A549 treated with GW870086 at 1 μM for 4 hours (cell line): ENCODE measurements at places on chromosomes 16 and 17. TPM values are rescaled to one million over a fixed set of nuclear protein-coding genes. Genes with fewer than 3 reads are reported as not detected.

The EIF1 gene
- 1,141 to 1,532 TPM (median 1,312 TPM) in 5 replicates for total RNA-seq

The ITGA2B gene
- total RNA-seq = 1.2 to 1.8 TPM (median 1.5 TPM) in 5 replicates

The KREMEN2 gene
- total RNA-seq = 1.3 to 3.0 TPM (median 2.3 TPM) in 5 replicates

The TRPV3 gene
- total RNA-seq = 0.25 to 0.37 TPM (median 0.29 TPM) in 5 replicates

The TBC1D3H gene
- total RNA-seq = not detected in 5 replicates

The AOC3 gene
- 1.1 to 2.2 TPM (median 1.4 TPM) in 5 replicates for total RNA-seq

The DOK4 gene
- total RNA-seq = 30.4 to 45.1 TPM (median 39.8 TPM) in 5 replicates

The TBX2 gene
- 3.7 to 6.6 TPM (median 6.0 TPM) in 5 replicates for total RNA-seq

The CCDC200 gene
- not detected in 5 replicates for total RNA-seq

The PARN gene
- 34.4 to 46.3 TPM (median 37.2 TPM) in 5 replicates for total RNA-seq

The OMG gene
- not detected in 5 replicates for total RNA-seq

The SLFN14 gene
- total RNA-seq = not detected in 5 replicates

The KCNH4 gene
- 0.25 to 0.39 TPM (median 0.29 TPM) in 5 replicates for total RNA-seq

The SHMT1 gene
- 44.4 to 48.9 TPM (median 45.4 TPM) in 5 replicates for total RNA-seq

The NACA2 gene
- total RNA-seq = not detected in 5 replicates

The ZFPM1 gene
- 5.6 to 7.2 TPM (median 6.2 TPM) in 5 replicates for total RNA-seq

The GLP2R gene
- total RNA-seq = 6.3 to 15.4 TPM (median 9.8 TPM) in 5 replicates

The CNGB1 gene
- total RNA-seq = 0.03 to 0.09 TPM (median 0.08 TPM) in 4 of 5 replicates, not detected in the other

The TEDC2 gene
- total RNA-seq = 15.6 to 20.9 TPM (median 19.0 TPM) in 5 replicates

The SSH2 gene
- 20.8 to 33.7 TPM (median 31.7 TPM) in 5 replicates for total RNA-seq

The CD300E gene
- total RNA-seq = not detected in 5 replicates

The GSE1 gene
- total RNA-seq = 18.0 to 24.8 TPM (median 21.8 TPM) in 5 replicates

The C17orf113 gene
- total RNA-seq = 0.48 to 0.94 TPM (median 0.69 TPM) in 5 replicates

The LITAFD gene
- total RNA-seq = not detected in 5 replicates

The BRIP1 gene
- 3.2 to 4.8 TPM (median 4.5 TPM) in 5 replicates for total RNA-seq

The IGF2BP1 gene
- 48.1 to 93.6 TPM (median 82.4 TPM) in 5 replicates for total RNA-seq

The PRR15L gene
- 0.81 to 1.1 TPM (median 0.92 TPM) in 5 replicates for total RNA-seq

The DVL2 gene
- 31.8 to 38.4 TPM (median 37.3 TPM) in 5 replicates for total RNA-seq

The KRT40 gene
- not detected in 5 replicates for total RNA-seq

The ENPP7 gene
- total RNA-seq = not detected in 5 replicates

The MYL4 gene
- 0.16 TPM in 1 of 5 replicates, not detected in the others for total RNA-seq

The RNF222 gene
- not detected in 5 replicates for total RNA-seq

The DGKE gene
- total RNA-seq = 2.8 to 4.2 TPM (median 3.6 TPM) in 5 replicates

The CACNG3 gene
- total RNA-seq = not detected in 5 replicates

The DNAAF8 gene
- total RNA-seq = 0.75 to 1.1 TPM (median 0.79 TPM) in 5 replicates

The SLC47A2 gene
- 0.03 to 0.10 TPM (median 0.08 TPM) in 4 of 5 replicates, not detected in the other for total RNA-seq

The ATP2A1 gene
- 1.7 to 4.8 TPM (median 2.1 TPM) in 5 replicates for total RNA-seq

The RCVRN gene
- total RNA-seq = not detected in 5 replicates
